Mesenchymal stem cell (in vitro differentiated cells and primary cell): ENCODE measurements at places on chromosomes 13 and 19.

DNA sequence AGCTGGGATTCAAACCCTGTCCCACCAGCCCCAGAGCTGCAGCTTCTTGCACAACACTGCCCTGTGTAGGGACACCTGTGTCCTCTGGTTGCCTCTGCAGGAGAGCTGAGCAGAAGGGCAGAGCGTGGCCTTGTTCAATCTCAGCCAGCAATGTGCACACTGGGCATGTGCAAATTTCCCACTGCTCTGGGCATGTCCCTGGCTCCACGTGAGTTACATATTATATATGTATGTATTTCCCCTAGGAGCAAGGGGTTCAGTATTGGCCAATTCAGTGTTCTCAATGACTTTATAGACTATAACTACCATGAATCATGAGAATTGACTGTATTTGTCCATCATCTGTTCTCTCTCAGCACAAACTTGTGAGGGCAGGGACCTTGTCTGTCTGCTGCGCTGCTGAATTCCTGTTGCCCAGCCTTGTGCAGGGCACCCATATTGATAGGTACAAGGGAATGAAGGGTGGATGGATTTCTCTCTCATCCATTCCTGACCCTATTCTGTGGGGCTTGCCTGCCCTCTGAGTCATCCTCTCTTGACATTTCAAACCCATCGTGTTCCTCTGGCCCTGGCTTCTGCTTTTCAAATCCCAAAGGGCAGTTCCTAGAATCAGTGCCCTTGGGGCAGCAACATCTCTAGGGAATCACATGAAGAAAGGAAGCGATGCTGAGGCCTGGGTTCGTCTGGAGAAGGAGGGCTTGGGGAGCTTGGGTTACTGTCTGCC, 69.7 kb downstream of the ERICH6B start:
- peaks cover 41% of the 10 kb centered on the region for H3K27me3 ChIP-seq
- no peaks in the 10 kb centered on the region for H3K4me1 ChIP-seq
- H3K36me3 ChIP-seq, result no peaks in the 10 kb centered on the region

DNA sequence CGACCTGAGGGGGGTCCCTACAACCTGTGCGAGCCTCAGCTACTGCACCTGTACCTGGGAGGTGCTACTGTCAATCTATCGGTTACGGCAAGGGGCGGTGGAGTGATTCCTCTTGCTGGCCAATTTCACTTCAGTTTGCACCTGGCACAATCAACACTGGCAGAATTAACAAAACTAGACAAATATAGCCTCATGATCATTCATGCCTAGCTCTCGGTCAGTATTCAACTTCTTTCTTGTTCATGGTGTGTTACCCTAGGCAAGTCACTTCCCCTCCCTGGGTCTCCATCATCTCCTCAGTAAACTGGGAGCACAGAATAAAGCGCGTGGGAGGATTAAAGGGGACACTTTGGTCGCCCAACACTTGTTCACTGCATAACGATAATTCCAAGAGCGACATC, 618 bp downstream of the HAUS8 start:
- H3K36me3 ChIP-seq, result peaks cover 12% of the 10 kb centered on the region
- H3K4me1 ChIP-seq, result peaks cover 25% of the 10 kb centered on the region
- peak overlapping the region; percentile 8 for H3K27ac ChIP-seq
- H3K27me3 ChIP-seq, result no peaks in the 10 kb centered on the region

DNA sequence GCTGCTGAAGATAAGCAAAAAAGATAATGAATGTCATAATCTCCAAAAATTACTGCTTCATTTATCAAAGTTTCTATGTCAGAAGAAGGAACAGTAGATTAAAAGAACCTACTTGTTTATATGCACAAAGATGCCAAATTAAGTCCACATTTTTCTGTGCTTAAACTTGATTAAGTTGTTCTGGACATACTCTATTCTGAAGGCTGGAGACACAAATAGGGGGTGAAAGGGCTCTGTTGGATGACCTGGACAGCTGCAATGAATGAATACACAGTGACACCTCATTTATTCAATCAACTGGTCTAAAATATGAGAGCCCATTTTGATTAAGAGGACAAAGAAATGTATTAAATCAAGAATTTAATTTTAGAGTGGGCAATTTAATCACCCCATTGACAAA, 276.3 kb upstream of the PCDH9 start:
- H3K4me1 ChIP-seq, result no peaks in the 10 kb centered on the region
- no peak overlapping the region for H3K27ac ChIP-seq
- no peak overlapping the region for H3K4me3 ChIP-seq
- H3K36me3 ChIP-seq, result no peaks in the 10 kb centered on the region
- no peaks in the 10 kb centered on the region for H3K27me3 ChIP-seq
- DNase-seq, result no peak

DNA sequence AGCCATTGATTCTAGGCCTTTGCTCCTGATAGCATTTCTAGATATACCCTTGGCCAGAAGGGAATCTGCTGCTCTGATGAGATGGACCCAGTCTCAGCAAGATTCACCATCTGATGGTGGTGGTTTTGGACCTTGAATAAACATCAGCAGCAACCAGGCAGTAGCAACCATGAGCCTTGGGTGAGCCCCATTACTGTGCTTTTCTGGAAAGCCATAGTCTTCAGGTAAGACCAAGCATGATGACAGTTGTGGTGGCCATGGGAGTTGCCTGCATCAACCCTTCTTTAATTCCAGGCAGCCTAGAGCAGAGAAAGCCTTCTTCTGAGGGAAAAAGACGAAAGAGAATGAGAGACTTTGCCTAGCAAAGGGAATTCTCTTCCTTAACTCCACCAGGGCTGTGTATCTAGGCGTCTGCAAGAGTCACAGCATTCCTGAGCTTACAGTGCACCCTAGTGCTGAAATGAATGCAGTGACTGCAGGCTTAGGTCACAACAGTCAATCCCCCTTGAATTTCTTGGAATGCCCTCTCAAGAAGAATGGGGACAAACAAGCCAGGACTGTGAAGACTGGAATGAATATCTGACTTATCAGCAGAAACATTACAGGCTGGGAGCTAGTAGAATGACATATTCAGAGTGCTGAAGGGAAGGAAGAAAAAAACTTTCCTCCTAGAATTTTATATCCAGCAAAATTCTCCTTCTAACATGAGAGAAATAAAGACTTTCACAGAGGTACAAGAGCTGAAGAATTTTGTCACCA, 942.4 kb upstream of the PCDH20 start:
- H3K4me3 ChIP-seq, result no peak overlapping the region
- no peaks in the 10 kb centered on the region for H3K4me1 ChIP-seq
- H3K27me3 ChIP-seq, result no peaks in the 10 kb centered on the region
- H3K27ac ChIP-seq, result no peak overlapping the region
- H3K36me3 ChIP-seq, result no peaks in the 10 kb centered on the region

DNA sequence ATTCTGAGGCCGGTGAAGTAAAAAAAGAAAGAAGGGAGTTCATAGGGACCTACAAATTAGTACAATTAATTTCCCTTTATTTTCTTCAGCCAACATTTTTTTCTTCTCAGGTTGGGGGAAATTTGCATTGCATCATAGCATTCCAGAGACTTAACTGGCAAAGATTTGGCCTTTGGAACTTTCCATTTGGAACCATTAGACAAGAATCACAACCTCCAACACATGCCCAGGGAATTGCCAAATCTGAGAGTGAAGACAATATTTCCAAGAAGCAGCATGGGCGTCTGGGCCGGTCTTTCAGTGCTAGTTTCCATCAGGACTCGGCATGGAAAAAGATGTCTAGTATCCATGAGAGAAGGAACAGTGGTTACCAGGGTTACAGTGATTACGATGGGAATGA, 6.4 kb upstream of the ERCC5 start:
- H3K27me3 ChIP-seq, result no peaks in the 10 kb centered on the region
- H3K4me1 ChIP-seq, result no peaks in the 10 kb centered on the region
- peaks cover 20% of the 10 kb centered on the region for H3K36me3 ChIP-seq
- H3K4me3 ChIP-seq, result no peak overlapping the region
- peak overlapping the region; percentile 22 for H3K27ac ChIP-seq

- H3K4me1 ChIP-seq, result peaks cover 2% of the 10 kb centered on the region
- H3K36me3 ChIP-seq, result no peaks in the 10 kb centered on the region
- DNase-seq, result no peak
- H3K27me3 ChIP-seq, result no peaks in the 10 kb centered on the region
- no peak overlapping the region for H3K27ac ChIP-seq
Observed at GRCh38 chr13:40694426-40694825, 28.0 kb upstream of the FOXO1 start.
